ENCODE measurements at places on chromosomes 3 and 15.

- DNase-seq = no peak
Measured at GRCh38 chr3:72587282-72587681, 261.0 kb downstream of the SHQ1 start.

GRCh38 chr15:73908030-73908821 lies 18.0 kb upstream of the LOXL1 start:
- peak; percentile 58 for DNase-seq

DNA sequence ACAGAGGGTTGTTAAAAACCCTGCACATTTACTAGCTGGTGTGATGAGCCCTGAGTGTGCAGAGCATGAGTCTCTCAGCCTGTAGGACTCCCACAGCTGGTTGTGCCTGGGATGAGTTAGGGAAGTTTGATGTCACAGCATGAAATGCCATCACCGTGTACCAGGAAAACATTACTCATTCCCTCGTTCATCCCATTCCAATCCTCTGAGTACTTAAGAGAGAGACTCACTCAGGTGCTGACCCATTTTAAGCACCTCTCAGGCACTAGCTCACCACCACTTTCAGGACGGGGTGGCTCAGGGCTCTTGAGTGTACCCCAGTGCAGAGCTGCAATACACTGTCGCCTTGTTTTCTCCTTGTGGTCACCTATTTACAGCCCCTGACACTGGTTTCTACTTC lies 18.7 kb downstream of the MGLL start:
- no peak for DNase-seq

- no peak for DNase-seq
Measured at GRCh38 chr15:86077070-86077469, 2.6 kb upstream of the AGBL1 start.

GRCh38 chr15:81532001-81532400 lies 158.0 kb upstream of the TMC3 start:
- DNase-seq = no peak

GRCh38 chr3:36944641-36945270 lies at the start of gene TRANK1:
Gene TRANK1, minus strand, starts transcription at chr3:36945054. Its CDS starts 245 bp downstream, at chr3:36944809.
- peak; percentile 26 for DNase-seq

DNA sequence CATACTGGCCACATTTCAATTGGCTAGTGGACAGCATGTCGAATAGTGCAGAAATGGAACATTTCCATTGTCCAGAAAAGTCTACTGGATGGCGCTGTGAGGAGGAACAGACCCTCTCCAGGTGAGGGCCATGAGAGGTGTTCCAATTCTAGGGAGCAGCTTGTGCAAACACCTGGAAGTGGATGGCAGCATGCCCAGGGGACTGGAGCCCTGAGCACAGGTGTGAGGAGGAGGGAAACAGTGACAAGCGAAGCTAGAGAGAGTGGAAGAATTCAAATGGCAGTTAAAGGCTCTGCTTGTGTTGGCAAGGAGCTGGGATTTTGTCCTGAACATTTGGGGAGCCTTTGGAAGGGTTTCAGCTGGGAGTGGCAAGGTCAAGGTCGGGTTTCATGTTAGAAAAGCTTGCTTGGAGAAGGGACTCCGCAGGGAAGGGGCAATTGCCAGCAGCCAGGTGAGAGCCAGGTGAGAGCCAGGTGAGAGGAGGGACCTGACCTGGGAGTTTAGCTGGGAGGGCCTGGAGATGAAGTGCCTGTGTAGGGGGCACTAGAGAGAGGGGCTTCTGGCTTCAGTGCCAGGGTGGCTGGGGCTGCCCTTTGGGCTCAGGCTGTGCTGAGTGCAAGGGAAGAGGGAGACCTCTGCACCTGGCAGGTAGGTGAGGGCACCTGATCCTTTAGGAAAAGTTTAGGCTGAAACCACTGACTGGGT lies 93.8 kb downstream of the LINGO1 start:
- DNase-seq = no peak

DNA sequence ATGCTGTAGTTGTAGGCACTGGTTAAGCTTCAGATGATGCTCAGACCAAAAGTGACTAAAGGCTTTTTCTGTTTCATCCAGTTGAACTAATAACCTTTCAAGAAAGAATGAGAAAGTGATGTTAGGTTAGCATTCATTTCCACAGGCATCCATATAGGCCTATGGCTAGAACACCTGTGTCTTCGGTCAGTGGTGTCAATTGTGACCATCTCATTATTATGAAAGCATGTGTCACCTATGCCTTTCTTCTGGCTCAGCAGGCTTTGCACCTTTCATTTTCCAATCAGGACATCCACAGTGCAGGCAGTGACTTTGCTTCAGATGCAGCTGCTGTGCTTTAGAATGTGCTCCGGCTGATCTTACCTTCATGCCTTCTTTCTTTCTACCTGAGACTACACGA lies 57.9 kb downstream of the B3GNT5 start:
- no peak for DNase-seq

- DNase-seq = no peak
Measured at GRCh38 chr15:39539973-39540558, 40.8 kb upstream of the THBS1 start.

DNA sequence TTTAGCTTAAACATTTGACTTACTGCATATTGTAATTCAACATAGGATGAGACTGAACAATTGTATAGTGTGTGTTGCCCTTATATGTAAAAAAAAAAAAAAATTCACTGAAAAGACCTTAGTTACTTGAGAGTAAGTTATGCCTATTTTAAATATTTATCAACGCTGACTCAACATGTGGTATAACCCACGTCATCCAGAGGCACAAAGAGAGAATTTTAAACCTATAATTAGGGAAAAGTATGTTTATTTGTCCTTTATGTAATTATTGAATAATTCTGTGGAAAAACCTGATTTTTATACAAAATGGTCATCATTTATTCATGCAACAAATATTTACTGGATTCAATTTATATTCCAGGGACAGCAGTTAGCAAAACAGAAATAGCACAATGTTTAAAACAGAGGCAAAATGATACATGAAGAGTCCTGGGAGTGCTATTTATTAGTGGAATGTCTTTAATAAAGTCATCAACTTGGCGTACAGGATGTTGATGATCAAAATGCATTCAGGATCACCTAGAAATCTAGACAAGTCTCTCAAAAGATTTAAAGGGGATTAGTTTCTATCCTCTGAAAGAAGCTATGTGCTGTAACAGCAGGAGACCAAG lies 223.7 kb downstream of the PCCB start:
- no peak for DNase-seq

DNA sequence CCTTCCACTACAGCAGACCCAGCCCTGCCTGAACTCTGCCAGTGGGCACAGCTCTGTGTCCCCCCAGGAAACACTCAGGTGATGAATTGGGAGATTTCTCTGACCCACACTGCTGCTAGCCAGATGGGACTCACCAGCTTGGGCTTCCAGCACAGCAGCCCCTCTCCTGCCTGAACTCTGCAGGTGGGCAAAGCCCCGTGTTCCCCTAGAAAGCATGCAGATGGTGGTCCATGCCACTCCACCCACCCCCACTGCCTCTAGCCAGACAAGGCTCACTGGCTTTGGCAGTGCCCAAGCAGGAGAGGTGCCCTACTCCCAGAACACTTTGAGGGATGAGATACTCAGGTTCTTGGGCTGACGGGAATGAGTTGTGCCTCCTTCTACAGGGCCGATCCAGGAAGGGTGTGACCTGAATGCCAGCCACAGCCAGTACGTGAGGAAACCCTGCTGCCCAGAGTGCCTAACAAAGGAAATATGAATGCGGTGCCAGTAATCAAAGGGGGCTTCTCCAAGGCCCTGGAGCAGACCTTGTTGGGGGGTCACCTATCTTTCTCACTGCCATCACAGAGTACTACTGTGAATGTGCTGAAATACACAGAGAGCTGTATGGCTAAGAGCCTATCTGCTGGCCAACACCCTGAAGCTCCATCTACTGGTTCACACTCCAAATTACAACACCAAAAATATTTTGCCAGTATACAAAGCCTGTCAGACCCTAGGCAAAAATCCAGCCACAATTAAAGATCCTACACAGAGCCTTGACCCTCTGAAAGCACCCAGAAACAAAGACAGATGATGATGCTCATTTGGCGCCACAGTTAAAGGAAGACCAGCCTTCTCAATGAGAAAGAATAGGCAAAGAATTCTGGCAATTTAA lies 61.9 kb downstream of the BTLA start:
- no peak for DNase-seq

DNA sequence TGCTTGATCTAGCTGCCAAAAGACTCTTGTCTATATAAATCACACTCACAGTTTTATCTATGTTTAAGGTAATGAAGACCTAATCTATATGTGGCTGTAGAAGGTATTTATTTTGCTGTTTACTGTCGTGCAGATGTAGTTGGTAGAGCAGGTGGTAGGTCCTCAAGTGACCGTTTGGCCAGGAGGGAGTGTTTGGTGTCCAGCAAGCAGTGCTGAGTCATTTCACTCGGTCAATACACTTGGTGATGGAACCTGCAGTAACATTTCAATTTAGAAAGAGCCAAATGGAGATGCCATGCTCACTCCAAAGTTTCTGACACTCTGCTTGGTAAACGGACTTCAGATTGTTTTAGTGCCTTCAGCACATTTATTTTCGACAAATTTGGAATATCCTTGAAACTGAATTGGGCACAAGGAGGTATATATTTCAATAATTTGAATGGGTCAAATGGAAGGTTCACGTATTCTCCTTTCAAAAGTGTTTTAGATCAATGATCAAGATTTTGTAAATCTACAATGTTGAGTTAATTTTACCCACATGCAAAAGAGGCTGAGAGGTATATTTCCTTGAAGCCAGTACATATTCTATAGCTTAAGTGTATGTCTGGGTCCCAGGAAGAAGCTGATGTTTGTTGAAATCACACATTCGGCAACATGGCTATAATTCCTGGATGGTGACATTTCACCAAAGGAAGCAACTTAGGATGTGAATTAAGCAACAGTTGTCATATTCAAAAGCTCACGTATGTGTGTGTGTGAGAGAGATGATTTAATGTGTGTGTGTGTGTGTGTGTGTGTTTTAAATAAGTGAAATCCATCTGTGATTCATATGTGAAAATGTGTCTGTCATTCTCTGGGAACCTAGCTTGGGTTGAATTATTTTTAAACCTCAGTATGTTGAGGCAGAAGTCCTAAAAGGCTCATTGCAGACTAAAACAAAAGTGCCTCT lies 7.7 kb upstream of the CX3CR1 start:
- DNase-seq = no peak

DNA sequence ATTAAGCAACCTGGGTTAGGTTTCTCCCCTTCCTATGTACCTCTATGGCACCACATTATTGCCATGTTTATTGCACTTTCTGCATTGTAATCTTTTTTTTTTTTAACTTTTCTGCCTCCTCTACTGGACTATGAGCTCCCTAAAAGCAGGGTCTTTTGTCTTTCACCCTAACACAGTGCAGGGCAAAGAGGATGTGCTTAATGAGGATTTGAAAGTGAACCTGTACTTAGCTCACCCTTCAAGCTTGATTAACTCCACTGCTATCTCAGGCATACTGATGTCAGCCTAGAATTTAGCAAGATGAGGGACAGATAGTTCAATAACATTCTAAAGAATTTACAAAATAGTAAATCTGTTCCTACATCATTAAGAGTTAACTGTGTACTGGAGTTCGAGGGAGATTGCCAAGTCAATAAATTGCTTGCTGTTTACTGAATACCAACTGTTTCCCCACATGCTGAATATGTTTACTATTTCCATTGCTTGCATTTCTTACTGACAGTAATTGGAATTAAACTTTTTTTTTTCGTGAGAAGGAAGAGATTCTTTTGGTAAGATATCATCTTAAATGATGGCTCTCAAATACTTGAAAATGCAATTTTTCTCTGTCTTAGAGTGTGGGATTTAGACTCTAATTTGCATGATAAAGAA lies 15.7 kb upstream of the PPARG start:
- no peak for DNase-seq

GRCh38 chr15:59689626-59690236 lies 611 bp upstream of the BNIP2 start:
- DNase-seq = peak; percentile 81

GRCh38 chr15:85956532-85957275 lies 123.0 kb upstream of the AGBL1 start:
- no peak for DNase-seq

GRCh38 chr3:107987036-107987939 lies 103.5 kb downstream of the CD47 start:
- DNase-seq = peak; percentile 79

- no peak for DNase-seq
Measured at GRCh38 chr15:25182098-25182478, 227.3 kb downstream of the SNRPN start.

- no peak for DNase-seq
Measured at GRCh38 chr15:60787837-60788691, 309.1 kb upstream of the ICE2 start.

GRCh38 chr3:56121716-56122115 lies 346.6 kb downstream of the ERC2 start:
- no peak for DNase-seq

- no peak for DNase-seq
Measured at GRCh38 chr15:66936861-66937582, 128.4 kb upstream of the SMAD3 start.

DNA sequence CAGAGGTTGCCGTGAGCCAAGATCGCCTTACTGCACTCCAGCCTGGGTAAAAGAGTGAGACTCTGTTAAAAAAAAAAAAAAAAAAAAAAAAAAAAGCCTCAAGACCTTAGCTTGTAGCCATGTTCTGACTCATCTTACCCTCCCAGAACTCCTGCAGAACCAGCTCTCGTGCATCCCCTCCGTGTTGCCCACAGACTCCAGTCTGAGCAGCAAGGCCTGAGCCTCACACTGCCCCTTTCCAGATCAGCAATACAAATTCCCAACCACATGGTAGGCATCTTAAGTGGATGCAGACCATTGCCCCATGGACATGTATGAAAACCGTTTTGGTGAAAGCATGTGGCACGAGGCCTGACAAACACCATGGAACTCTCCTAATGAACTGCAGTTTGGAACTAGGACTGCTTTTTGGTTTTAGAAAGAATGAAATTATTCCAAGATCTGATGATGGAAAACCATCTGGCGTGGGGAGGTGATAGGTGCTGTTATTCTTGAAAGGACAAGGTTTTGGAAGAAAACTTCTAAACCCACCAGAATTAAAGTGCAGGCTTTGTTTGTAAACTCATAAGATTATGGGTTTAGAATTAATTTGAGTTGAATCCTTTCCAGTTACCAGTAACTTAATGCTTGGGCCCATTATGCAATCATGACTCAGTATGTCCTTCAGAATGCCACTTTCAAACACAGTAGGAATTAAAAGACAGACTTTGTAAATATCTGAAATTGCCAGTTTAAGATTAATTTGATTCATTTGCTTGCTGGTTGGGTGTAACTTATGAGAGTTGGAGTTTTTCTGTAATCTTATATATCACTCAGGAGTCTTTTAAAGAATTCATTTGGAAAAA lies 163.7 kb upstream of the LRTM1 start:
- no peak for DNase-seq

GRCh38 chr15:97470417-97470816 lies 490.1 kb upstream of the ARRDC4 start:
- no peak for DNase-seq
